ENCODE measurements at places on chromosomes 7 and 10.
A peak's percentile ranks its signal among the peaks of the same experiment; 100 is the strongest.

DNA sequence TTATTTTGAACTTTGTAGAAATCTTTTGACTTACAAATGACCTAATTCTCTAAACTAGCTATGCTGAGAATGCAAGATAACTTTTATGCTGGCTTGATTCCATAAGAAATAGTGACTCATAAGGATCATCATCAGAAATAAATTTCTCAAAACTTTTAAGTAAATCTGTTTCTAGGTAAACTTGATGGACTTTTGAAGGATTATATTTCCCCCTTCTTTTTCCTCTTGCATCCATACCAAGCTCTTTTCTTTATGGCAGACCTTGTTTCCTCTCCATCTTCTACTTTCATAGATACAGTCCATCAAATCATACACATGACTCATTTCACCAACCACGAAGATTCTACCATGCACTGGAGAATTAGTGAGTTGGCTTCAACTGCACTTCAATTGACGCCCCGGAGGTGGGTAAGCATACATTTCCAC is 336.3 kb downstream of the KCNMA1 start:
- no peak for DNase-seq

DNA sequence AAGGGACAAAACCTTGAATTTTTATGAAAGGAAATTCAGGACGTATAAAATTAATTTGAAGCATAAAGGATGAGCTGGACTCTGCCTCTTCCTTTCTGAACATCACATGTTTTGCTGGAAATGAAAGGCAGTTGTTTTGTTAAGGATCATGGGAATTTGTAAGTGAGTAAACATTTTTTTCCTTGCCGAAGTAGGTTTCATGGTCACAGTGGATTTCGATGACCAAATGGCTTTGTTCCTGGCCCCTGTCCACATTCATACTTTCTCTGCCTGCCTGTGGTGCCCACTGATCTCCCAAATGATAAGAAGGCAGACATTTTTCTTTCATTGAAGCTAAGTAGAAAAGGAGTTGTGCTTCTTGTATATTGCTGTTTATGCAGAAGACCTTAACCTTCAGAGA is 104.2 kb downstream of the ARID5B start:
- DNase-seq = no peak

- DNase-seq = no peak
These were observed 166.9 kb downstream of the PARD3 start for GRCh38 chr10:34647875-34648865.

DNA sequence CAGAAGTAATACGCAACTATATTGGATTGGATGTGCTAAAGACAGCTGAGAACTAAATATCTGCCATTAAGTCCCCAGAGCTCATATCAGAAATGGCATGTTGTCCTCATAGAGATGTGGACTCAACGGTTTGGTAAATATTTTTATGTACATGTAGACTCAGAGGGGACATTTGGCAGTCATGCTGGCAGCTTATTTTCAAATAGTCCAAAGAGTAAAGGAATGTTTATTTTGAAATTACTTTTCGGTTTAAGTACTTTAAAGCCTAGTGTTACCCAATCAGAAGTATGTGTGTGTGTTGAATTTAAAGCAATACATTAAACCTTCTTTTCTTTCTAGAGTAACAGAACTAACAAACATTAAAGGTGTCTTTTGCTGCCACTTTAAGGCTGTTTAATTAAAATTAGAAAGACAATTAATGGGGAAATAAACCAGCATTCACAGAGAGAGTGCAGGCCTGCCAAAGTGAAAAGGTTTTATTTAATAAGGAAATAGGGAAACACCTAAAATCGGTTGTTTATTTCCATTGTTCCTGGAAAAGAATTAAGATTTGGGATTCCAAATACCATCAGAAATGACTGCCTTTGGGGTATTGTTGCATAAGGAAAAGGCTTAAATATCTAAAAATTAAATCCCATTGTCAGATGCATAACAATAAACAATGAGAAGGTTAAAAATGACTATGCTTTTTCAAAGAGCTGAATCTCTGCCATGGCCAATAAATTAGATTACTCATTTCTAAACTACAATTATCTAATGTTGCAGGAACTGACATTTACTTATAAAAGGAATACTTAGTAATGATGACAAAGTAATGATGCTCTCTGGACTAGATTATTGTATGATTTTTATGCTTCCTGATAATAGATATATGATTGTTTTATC is 113.4 kb upstream of the AHR start:
- DNase-seq = peak; percentile 31

GRCh38 chr7:66741710-66742049 is 1.1 kb downstream of the RABGEF1 start:
- DNase-seq = no peak

DNA sequence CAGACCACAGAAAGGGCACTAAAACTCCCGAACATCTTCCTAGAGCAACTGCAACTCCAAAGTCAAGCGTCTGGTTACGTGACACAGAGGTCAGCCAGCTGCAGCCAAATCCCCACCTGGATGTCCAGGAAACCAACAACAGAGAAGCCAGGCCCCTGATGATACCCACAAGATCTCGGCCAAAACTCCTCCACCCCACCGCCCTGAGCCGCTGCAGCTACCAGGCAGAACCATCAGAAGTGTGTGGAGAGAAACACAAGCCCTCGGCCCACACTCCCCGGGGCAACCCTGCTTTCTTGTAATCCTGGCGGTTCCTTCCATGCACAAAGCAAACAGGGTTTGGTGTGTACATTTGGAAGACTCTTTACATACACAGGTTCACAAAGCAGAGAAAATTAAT is 8.7 kb downstream of the CHST15 start:
- no peak for DNase-seq

GRCh38 chr10:96366508-96366907 is 7.7 kb upstream of the OPALIN start:
- DNase-seq = no peak

DNA sequence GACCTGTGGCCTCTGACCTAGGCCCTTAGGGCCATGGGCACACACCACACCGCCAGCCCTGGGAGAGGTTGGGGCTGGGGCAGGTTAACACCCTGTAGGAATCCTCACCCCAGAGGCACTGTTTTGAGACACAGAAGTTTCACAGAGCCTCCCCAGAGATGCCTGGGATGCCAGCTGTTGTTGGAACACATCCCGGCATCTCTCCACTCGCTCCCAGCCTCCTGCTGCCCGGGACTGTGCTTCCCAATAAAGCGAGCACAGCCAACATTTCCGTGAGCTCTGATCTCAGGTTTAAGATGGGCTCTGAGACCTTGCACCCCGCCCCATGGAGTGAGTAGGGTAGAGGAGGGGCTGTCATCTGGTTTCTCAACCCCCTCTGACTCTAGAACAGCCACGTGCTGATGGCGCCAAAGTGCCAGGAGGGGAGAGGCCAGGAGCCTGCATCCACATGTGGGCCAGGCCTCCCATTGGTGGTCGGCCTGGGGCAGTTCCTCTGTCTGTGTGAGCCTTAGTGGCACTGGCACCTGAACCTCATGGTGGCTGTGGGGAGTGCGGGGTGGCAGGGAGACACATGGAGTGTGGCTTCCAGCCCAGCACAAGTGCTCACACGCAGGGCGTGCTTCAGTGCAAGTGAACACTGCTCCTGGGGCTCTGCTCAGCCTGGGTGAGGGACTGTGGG is 54.7 kb downstream of the RASGEF1A start:
- DNase-seq = no peak

GRCh38 chr7:149307775-149308501 is 45.9 kb downstream of the ZNF783 start:
- DNase-seq = no peak

DNA sequence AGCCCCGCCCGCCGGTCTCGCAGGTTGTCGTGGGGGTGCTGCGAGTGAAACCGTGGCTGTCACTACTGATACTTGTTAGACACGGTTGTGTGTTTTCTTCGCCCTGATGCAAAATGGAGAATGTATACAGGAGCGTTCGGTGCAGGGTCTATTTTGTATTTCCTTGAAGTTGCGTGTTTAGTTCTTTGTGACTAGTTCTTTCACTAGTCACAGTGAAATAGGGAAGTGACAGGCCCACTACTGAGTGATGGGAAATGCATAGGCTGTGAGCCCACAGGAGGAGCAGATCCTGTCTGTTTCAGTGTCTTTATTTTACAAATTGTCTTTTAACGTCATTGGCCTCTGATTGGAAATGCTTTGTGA is 675 bp downstream of the ABRAXAS2 start:
- no peak for DNase-seq

DNA sequence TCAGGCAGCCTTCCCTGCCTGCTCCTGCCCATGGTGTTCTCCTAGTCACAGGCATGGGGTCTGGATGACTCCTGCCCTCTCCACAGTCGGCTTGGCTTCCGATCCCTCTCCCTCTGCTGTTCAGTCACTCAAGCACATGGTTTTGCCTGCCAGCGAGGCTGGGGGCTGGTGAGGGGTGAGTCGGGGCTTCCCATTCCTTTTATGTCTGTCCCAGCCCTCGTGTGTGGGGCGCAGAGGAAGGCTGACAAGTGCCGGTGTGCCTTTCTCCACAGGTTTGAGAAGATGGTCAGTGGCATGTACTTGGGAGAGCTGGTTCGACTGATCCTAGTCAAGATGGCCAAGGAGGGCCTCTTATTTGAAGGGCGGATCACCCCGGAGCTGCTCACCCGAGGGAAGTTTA is 40.1 kb downstream of the TACR2 start:
- no peak for DNase-seq

- DNase-seq = peak; percentile 99
These were observed at the start of gene ZFAND4 for GRCh38 chr10:45672181-45673073. ZFAND4 (minus strand) TSS chr10:45672772; CDS start chr10:45663725, 9,047 bp downstream.

- peak; percentile 44 for DNase-seq
These were observed 13.5 kb upstream of the STK17A start for GRCh38 chr7:43569424-43569823.

DNA sequence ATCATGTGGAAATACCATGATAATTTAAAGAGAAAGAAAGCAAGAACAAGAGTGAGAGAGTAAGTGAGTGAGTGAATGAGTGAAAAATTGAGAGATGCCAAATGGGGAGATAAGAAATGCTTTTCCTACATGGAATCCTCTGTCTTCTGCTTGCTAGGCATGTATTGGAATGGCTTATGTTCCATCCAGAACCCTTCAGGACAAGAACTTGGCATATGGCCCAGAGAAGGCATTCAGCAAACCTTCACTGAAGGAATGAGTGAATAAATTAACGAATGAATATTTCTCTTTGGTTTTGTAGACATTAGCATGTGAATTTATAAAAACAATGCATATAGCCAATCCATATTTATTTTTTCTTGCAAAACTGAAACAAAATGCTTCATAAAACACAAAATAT is 162.2 kb downstream of the LRRTM3 start:
- DNase-seq = no peak

Data from GM06990 (cell line).